Naive thymus-derived CD4-positive, alpha-beta T cell (primary cell): ENCODE measurements at places on chromosomes 4 and X. TPM values are rescaled to one million over a fixed set of nuclear protein-coding genes. Genes with fewer than 3 reads are reported as not detected.

The CXXC4 gene
- not detected for total RNA-seq

The RIBC1 gene
- 2.2 TPM for total RNA-seq

The AKAP4 gene
- total RNA-seq = not detected

The ZFP92 gene
- total RNA-seq = 1.3 TPM

The ANAPC10 gene
- total RNA-seq = 16.1 TPM

GRCh38 chr4:8837181-8837841, 34.3 kb downstream of the HMX1 start:
- no peaks in the 10 kb centered on the region for H3K27me3 ChIP-seq
- no peak overlapping the region for H3K4me3 ChIP-seq
- no peaks in the 10 kb centered on the region for H3K4me1 ChIP-seq
- no peak for DNase-seq
- no peak overlapping the region for H3K27ac ChIP-seq

DNA sequence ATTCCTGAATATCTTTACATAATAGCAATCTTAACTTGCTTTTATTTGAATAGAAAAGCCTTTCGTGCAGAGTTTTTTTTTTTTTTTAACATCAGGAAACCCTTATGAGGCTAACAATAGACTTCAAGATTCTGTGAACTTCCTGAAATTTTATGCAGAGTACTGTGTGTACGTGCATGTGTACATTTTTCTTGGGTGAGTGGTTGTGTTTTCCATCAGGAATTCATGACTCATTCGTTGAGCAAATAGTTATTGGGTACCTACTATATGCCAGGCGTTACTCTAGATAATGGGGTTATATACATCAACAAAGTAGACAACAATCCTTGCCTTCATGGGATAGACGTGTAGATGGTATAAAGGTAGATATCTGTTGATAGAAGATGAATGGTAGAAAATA, 59.1 kb downstream of the MRPL1 start:
- H3K27ac ChIP-seq = no peak overlapping the region
- no peak overlapping the region for H3K4me3 ChIP-seq
- H3K36me3 ChIP-seq = no peaks in the 10 kb centered on the region
- no peak for DNase-seq
- no peaks in the 10 kb centered on the region for H3K27me3 ChIP-seq
- H3K4me1 ChIP-seq = no peaks in the 10 kb centered on the region

DNA sequence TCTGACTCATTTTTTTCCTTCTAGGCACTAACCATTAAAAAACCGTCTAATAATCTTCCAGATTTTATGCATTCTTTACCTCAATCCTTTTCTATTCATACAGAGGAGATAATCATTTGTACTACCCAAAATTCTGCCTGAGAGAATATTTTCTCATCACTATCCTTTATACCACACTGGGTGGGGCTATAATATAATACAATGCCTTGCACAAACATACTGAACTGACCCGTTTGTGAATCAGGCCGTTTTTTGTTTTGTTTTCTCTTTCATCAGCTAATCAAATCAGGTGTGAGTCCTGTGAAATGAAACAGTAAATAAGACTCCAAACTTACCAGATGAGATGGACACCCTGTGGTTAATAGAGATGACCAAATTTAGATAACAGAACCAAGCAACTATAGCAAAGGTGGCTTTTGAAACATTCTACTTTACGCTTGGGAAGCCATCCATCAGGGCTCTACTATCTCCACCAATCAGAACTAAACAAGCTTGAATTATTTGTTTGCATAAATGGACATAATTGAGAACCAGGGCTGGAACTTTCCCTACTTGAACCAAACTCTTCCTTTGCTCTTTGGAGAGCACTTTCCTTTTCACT, 573.0 kb downstream of the GABRG1 start:
- no peaks in the 10 kb centered on the region for H3K27me3 ChIP-seq
- no peak for DNase-seq
- no peak overlapping the region for H3K27ac ChIP-seq
- H3K4me3 ChIP-seq = no peak overlapping the region
- H3K4me1 ChIP-seq = no peaks in the 10 kb centered on the region

- DNase-seq = no peak
- H3K4me1 ChIP-seq = no peaks in the 10 kb centered on the region
- no peaks in the 10 kb centered on the region for H3K27me3 ChIP-seq
- no peak overlapping the region for H3K4me3 ChIP-seq
Observed at GRCh38 chr4:112545346-112545745, 29.4 kb upstream of the NEUROG2 start.

GRCh38 chrX:34341258-34341657, 209.1 kb upstream of the FAM47A start:
- H3K4me1 ChIP-seq = no peaks in the 10 kb centered on the region

DNA sequence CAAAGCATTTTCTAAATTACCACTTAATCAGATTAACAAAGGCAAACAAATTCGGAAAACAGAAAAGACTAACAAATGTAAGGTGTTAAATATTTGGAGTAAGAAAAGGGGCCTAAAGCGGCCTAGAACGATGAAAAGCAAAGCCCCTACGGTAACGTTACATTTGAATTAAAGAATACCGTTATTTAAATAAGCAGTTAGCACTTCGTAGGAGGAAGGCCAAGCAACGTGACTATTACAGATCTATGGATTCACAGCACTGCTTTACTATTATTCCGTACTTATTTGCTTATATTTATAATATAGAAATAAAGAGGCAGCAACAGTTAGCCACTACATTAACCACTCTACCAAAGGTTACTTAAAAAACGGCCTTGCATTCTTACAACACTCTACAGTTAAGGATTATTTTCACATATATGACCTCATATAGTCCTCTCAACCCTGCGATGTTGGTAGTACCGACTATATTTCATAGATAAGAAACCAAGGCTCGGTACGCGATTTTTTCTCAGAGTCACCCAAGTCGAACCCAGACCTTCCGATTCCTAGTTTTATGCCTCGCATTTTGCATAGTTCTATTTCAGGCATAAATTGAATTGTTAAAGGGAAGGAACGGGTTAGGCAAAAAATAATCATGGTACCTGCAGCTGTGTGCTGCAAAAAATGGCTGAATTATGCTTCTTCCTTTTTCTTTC, 2.9 kb downstream of the KLHL15 start:
- H3K27me3 ChIP-seq = no peaks in the 10 kb centered on the region
- peak overlapping the region; percentile 65 for H3K4me3 ChIP-seq
- no peaks in the 10 kb centered on the region for H3K36me3 ChIP-seq
- no peak for DNase-seq
- H3K4me1 ChIP-seq = no peaks in the 10 kb centered on the region

GRCh38 chr4:162499478-162499877, 335.7 kb upstream of the FSTL5 start:
- no peak for DNase-seq
- no peak overlapping the region for H3K4me3 ChIP-seq
- no peaks in the 10 kb centered on the region for H3K4me1 ChIP-seq

DNA sequence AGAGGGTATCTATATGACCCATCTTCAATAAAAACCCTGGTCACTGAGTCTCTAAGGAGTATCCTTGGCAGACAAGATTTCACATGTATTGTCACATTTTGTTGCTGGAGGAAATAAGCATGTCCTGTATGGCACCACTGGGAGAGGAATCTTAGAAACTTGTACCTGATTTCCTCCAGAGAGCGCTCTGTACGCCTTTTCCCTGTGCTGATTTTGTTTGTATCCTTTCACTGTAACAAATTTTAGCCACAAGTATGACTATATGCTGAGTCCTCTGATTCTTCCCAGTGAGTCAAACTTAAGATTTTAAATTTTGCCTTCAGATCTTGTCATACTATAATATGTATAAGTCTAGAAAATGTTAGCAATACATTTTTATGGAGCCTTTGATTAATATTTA, 102.8 kb downstream of the ITIH6 start:
- H3K4me1 ChIP-seq = no peaks in the 10 kb centered on the region
- H3K27ac ChIP-seq = no peak overlapping the region
- no peaks in the 10 kb centered on the region for H3K36me3 ChIP-seq
- DNase-seq = no peak
- no peaks in the 10 kb centered on the region for H3K27me3 ChIP-seq
- no peak overlapping the region for H3K4me3 ChIP-seq

GRCh38 chrX:134236626-134237614, at the start of gene CCDC160:
CCDC160 (plus strand) TSS chrX:134237182; CDS start chrX:134244801, 7,619 bp downstream.
- peak; percentile 28 for DNase-seq
- no peaks in the 10 kb centered on the region for H3K4me1 ChIP-seq
- no peak within 1 kb of the TSS for H3K4me3 ChIP-seq
- H3K36me3 ChIP-seq = no peaks in the 10 kb centered on the region
- H3K27me3 ChIP-seq = no peaks in the 10 kb centered on the region

DNA sequence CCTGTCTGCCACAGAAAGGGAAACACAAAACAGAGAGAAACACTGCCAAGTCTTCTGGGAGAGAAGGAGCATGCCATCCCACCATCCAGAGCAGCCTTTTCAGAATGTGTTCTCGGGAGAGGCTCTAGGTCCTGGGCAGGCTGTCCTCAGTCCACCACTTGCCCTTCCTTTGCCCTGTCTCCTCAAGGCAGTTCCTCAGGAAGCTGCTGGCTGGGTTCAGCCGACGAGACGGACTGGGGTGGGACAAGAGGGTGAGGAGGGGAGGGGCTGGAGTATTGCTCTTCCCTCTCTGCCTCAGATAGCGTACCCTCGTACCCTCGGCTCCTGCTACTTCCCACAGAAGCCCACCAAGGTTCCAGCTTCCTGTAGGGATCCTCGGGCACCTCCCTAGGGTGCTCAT, 26.6 kb upstream of the LGI2 start:
- no peaks in the 10 kb centered on the region for H3K4me1 ChIP-seq
- H3K27me3 ChIP-seq = no peaks in the 10 kb centered on the region
- no peaks in the 10 kb centered on the region for H3K36me3 ChIP-seq
